ENCODE measurements at places on chromosomes 1 and 21.
A peak's percentile ranks its signal among the peaks of the same experiment; 100 is the strongest.

- DNase-seq: no peak
These were observed 860 bp downstream of the SDC3 start for GRCh38 chr1:30907481-30908315.

DNA sequence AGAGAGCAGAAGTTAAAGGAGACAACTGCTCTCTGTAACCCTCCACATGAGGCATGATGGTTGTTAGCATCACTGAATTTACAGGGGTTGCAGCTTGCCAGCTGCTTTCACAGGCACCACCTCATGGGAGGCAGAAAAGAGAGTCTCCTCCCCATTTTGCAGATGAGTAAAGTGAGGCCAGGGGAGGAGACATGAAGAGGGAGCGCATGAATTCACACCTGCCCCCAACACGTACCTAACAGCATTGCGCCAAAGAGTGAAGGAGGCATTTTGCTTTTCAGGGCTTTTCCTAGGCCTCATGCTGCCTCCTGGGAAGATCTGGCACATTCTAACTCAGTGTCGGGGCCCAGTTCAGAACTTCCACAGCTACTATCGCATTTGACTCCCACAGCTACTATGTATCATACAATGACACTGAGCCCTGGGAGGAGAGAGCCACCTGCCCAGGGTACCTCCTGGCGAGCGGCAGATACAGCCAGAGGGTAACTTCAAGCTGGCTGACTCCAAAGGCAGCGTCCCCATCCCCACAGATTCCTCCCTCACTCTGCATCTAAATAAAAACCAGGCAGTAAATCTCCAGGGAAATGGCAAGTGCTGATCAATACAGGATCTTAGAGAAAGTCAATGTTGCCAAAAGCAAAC lies 34.0 kb downstream of the GLIS1 start:
- DNase-seq: no peak

DNA sequence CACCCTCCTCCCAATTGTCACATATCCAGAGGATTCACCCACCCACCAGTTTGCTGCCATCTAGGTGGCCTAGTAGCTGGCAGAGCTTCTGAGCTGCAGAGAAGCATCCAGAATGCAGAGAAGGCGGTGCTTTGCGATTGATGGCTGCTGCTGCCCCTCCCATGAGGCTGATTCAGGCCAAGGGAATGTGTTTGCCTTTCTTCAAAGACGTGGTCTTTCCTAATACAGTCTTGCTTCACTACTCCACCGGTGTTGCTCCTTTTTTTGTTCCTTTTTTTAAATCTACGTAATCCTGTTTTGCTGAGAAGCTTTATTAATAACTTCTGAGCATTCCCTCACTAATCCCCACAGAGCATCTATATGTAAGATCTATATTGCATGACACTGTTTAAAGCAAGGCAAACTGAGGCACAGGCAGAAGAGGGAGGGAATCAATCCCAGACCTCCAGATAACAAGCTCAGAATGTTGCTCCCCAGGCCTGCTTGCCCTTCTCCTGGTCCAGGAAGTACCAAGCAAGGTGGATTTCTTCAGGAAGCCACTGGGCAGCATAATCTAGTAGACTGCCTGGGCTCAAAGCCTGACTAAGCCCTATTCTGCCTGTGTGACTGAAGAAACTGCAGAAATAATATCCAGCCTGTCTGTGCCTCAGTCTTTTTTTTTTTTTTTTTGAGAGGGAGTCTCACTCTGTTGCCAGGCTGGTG lies 275.5 kb upstream of the FMN2 start:
- DNase-seq: peak; percentile 46

DNA sequence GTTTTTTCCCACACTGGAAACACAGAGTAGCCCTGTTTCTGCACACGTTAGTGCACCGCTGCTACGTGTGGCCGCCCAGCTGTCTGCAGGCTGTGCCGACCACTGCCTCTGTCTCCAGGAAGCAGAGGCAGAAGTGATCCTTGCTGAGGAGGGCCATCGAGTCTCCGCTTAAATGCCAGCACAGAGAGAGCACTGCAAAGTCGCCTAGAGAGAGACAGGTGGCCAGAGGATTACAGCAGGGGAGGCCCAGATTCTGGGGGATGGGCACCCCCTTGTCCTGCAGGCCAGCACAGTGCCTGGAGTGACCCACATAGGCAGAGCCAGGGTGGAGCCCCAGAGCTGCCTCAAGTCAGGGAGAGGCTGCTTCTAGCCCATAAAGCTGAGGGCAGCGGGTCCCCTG lies 6.1 kb downstream of the TPRG1L start:
- no peak for DNase-seq

DNA sequence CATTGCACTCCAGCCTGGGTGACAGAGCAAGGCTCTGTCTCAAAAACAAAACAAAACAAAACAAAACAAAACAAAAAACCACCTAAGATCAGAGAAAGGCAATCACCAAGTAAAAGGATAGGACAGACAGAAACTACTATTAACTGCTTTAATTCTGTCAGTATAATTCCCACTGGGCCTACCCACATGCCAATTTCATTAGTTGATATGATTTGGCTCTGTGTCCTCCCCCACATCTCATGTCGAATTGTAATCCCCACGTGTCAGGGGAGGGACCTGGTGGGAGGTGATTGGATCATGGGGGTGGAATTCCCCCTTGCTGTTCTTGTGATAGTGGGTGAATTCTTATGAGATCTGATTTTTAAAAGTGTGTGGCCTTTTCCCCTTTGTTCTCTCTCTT lies 27.2 kb upstream of the CAPZB start:
- no peak for DNase-seq
